ENCODE measurements at places on chromosomes 5 and 9. TPM values are rescaled to one million over a fixed set of nuclear protein-coding genes. Genes with fewer than 3 reads are reported as not detected.

DNA sequence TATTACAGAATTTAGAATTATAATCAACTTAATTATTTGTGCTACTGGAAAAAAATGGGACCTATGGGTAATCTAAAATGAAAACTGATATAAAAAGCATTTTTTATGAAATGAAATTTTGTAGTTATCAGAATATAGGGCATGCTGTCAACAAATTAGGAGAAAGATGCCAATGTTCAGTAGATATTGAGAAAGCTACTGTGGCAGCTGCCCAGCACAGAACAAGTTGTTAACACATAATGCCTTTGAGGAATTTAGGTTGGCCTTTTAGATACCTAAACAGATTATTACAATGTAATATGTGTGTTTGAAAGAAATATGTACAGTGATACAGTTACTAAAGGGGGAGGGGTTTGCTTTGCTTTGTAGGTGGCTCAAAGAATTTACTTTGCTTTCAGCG is 54.1 kb downstream of the PPIC start:
- DNase-seq, result no peak

DNA sequence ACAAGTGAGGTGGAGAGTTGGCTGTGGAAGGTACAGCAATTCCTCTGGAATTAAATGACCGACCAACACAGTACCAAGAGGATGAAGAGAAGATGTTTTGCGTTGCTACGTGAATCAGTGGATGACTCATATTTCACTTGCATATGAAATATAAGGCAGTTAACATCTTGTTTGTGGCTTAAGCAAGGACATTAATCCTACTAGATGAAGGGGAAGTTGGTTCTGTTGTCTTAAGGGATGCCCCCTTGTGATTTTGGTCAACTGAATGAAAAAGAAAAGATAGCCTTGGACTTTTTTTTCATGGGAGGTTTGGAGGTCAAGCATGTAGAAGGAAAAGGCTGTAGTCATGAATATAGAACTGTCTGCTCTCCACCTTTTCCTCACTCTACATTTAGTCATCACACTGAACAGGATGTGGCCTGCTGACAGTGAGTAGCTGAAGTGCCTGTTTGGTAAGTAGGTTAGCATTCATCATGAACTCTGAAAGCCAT is 33.9 kb downstream of the VLDLR start:
- DNase-seq, result no peak

- DNase-seq, result no peak
Observed at GRCh38 chr5:20323323-20323722, 335.3 kb upstream of the CDH18 start.

DNA sequence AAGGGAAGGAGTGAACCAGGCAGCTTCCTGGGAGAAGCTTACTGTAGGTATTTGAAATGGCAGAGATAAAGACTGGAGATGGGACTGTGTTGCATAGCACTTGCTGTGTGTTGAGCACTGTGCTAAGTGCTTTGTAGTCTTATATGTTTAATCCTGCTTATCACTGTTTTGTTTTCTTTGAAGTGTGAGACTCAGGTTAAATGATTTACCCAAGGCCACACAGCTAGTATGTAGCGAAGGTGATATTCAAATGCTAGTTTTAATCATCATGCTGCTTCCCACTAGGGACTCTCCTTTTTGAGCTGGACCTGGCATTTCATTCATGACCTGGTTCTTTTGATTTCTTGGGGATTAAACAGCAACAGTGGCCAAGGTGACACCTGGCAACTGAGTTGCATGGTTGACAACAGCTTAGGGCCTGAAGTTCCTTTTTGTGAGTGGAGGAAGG is 35.3 kb upstream of the SPRY4 start:
- no peak for DNase-seq

GRCh38 chr5:124660229-124661093 is 86.0 kb downstream of the ZNF608 start:
- peak; percentile 49 for DNase-seq

GRCh38 chr9:125524583-125525355 is 182.2 kb downstream of the MAPKAP1 start:
- DNase-seq, result no peak

DNA sequence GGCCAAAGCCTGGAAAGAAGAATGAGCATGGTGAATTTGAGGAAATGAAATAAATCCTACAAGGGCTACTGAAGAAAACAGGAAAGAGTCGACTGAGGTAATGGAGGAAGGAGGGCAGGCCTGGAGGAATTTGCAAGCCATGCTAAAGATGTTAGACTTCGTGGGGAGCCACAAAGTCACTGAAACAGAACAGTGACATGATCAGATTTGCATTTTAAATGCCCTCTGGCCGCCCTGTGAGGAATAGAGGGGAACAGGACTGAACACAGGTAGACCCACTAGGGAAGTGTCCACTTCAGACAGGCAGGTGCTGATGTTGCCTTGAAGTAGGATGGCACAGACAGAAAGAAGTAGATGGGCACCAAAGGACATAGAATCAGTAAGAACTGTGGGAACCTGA is 42.8 kb upstream of the RLN1 start:
- DNase-seq, result no peak

DNA sequence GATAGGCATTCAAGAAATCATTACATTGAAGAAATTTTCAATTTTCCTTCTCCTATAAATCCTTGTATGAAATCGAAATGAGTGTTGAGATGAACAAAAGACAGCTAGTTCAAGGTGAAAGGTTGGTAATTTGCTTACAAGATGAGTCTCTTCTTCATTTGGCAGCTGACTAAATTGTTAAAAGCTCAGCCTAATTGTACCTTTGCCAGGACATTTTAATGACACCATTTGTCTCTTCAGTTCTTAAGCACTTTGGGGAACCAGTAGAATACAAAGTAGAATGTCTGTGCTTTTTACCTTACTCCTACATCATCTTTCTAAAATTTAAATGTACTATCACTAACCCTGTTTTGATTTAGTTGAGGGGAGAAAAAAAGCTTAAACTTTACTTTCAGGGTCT is 59.4 kb downstream of the GRAMD2B start:
- DNase-seq, result no peak

GRCh38 chr5:172881691-172882370 is 47.8 kb downstream of the ERGIC1 start:
- DNase-seq, result no peak

DNA sequence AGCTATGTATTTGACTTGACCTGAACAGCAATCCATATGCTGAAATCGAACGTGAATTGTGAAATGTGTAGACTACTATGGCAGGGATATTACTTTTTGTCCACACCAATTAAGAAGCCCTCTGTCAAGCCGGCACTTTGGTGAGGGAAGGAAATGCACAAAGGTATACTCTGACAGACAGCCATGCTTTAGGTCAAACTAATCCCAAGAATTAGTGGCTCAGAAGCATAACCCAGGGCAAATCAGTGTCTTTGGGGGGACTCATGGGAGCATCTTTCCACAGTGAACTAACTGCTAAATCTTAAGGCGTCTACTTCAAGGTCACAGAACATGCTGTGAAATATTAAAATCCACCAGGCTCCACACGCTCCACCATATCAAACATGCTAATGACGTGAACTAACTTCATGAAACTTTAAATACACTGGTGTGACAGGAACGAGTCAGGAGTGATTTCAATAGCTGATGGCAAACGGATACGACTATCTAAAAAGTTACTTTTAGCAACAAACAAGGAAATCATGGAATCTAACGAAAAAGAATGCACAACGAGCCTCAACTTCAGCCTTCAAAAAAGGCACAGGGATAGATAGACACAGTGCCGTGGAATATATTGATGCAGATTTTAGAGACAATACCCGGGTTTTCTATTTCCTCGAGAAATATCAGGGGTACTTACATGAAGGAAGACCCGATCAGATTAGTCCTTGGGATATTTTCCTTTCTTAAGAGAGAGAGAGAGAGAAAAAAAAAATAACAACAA is 527 bp downstream of the MEF2C start:
- no peak for DNase-seq

GRCh38 chr9:114811966-114812636 is 6.3 kb upstream of the TNFSF15 start:
- no peak for DNase-seq

- DNase-seq, result no peak
Observed at GRCh38 chr5:140258873-140259272, 44.0 kb downstream of the PFDN1 start.

- DNase-seq, result no peak
Observed at GRCh38 chr5:1640421-1640881, 116.7 kb upstream of the LPCAT1 start.

DNA sequence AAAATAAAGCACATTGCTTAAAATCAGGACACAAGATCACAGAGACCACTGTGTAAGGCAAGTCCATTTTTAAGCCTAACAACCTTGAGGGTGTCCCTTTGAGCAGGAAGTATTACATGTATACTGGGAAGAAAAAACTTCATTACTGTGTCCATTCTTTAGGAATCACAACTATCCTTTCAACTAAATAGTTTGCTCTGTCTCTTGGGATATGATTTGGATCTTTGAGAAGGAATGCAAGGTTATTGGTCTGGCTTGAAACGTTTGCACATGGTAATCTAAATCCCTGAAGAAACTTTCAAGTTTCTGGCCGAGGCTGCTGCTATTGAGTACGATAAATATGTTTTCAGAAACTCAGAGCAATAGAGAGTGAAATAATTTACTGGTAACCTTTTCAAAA is 923.0 kb upstream of the SEMA6A start:
- no peak for DNase-seq

DNA sequence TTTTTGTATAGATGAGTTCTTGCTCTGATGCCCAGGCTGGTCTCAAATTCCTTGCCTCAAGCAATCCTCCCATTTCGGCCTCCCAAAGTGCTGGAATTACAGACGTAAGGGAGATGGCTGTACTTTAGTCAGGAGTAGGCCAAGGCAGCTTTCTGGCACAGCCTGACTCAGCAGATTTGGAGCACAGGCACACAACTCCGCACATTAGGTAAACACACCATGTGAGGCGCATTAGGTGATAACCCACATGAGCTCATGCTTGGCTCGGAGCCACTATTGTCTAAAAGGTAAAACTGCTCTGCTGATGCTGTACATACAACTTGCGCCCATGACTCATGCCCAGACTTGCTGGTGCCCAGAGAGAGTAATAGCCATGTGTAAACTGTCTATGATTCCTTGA is 1157.9 kb downstream of the TAF11L14 start:
- peak; percentile 31 for DNase-seq

- no peak for DNase-seq
Observed at GRCh38 chr9:88571419-88571818, 36.4 kb downstream of the NXNL2 start.

GRCh38 chr9:134933076-134933659 is 15.5 kb upstream of the FCN1 start:
- no peak for DNase-seq

- DNase-seq, result no peak
Observed at GRCh38 chr9:28293369-28294090, 720.2 kb upstream of the C9orf72 start.

DNA sequence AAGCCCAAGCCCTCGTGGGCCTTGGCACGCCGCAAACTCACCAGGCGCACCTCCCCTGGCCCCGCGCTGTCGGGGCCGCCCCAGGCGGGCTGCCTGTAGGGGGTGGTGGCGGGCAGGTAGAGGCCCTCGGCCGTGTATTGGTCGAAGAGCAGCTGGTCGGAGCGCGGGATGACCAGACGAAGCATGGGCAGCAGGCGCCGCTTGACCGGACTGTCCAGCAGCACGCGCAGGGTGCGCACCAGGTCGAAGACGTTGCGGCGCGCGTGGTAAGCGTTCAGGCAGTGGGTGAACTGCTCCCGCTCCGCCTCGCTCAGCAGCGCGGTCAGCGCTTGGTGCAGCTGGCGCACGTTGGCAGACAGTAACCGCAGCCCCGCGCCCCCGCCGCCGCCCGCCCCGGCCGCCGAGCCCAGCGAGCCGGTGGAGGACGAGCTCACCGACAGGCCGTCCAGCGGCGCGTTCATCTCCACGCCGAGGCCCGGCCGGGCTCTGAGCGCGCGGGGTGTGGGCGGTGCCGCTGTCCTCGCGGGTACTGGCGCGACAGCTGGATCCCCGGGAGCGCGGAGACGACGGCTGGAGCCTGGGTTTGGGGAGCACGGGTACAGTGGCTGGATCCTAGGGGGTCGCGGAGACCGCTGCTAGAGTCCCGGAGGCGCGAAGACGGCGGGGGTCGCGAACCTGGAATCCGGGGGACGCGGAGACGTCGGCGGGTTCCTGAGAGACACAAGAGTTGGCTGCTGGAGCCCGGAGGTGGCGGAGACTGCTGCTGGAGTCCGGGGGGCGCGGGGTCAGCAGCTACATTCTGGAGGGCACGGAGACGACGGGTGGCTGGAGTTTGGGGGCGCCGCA is 709 bp downstream of the WHRN start:
- peak; percentile 19 for DNase-seq

DNA sequence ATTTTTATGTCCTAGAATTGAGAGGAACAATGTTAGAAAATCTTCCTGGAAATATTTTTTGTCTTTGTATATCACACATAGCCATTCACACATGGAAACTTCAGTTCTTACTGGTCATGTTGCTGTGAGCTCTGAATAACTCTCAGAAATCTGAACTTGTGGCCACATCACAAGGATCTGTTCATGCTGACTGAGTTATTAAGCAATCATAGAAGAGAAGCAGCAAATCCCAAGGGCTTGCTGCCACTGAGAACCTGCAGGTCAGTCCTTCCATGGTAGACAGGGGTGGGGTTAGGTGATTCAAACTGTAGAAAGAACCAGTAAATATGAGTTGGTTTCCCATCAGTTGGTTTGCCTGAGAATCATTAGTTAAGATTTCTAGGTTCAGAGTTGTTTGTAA is 27.6 kb downstream of the SGCD start:
- DNase-seq, result no peak

Gene CENPK
- total RNA-seq, result 2.2 TPM

Gene PTGDS
- total RNA-seq, result 481 TPM

Gene RASEF
- total RNA-seq, result 30.3 TPM

Gene CFAP90
- total RNA-seq, result not detected

Gene SOX30
- total RNA-seq, result 0.09 TPM

Gene PTPN3
- 16.2 TPM for total RNA-seq

Gene IL3
- not detected for total RNA-seq

Gene FCN2
- total RNA-seq, result 2.6 TPM

Gene UQCRQ
- 625 TPM for total RNA-seq
